ENCODE measurements at places on chromosomes 12 and 14.

- DNase-seq: no peak
Observed at GRCh38 chr14:73428353-73428824, 30.0 kb downstream of the NUMB start.

DNA sequence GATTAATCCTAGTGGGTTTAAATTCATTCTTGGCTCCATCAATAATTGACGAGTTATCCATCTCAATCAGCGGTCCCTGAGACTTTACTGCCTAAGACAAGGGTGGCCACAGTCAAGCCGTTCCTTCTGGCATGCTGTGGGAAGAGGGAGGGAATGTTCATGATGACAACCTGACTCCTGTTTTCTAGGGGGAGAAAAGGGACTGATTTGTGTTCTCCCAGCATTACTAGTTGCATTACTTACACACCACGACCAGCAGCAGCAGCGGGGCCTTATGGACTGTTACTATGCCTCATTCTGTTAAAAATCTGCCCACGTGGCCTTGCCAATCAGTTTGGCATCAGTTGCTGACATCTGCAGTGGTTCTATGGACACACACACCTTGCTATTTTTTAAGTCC lies 29.9 kb downstream of the PLEKHG7 start:
- DNase-seq: no peak

DNA sequence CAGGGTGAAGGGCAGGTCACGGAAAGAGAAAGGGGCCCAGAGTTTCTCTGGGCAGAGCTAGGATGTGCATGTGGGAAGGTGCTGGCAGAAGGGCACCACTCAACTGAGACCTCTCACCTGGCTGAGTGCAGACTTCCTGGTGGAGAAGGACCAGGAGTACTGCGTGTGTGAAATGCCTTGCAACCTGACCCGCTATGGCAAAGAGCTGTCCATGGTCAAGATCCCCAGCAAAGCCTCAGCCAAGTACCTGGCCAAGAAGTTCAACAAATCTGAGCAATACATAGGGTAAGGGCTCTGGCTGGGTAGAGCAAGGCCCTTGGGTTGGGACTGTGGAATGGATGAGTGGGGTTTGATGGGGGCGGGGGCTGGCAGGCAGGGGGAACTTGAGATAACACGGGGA lies 5.4 kb upstream of the SMARCD1 start:
- no peak for DNase-seq

DNA sequence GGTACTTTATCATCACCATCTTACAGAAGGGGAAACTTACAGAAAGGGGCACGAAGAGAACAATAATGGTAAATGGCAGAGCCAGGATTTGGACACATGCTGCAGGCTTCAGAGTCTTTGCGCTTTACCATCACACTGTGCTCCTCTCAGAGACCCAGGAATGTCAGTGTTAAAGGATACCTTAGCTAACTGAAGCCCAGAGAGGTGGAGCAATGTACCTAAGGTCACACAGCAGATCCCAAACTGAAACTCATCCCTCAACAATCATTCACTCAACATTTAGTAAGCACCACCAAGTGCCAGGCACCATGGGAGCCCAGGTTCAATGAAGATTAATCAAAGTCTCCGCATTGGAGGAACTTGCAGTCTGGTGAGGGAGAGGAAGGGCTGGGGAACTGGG lies 8.0 kb upstream of the KRT78 start:
- DNase-seq: no peak

DNA sequence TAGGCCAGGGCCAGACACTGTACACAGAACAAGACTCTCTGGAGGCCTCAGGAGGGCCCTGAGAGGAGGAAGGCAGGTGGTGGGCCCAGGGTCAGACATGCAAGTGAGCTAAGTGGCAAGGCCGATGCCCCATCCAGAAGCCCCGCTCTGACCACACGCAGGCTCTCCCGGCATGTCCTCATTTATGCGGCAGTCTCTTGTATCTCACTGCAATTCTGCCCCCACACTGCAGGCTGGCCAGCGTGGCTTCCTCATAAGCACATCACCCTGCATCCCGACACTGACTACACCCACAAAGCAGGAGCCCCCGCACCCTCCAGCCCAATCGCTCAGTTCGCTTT lies 17.5 kb downstream of the SSH1 start:
- no peak for DNase-seq

- DNase-seq: no peak
Observed at GRCh38 chr12:105590571-105590970, 260.1 kb downstream of the C12orf75 start.

GRCh38 chr12:76544601-76545261 lies 14.8 kb downstream of the OSBPL8 start:
- no peak for DNase-seq

DNA sequence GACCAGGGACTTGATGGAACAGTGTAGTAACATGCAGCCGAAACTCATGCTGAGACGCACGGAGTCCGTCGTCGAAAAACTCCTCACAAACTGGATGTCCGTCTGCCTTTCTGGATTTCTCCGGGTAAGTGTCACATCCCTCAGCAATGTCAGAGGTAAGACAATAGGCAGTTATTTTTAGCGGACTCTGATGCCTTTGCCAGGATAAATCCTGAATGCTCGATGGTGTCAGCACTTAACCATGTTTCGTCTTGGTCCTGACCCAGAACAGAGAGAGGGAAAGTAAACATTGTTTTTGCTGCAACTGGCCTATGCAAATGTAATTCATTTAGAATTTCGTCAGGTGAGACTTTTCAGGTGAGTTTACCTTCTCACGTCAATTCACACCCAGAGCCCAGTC lies 112.3 kb downstream of the PLXNC1 start:
- no peak for DNase-seq

- DNase-seq: no peak
Observed at GRCh38 chr12:122116707-122117535, 38.4 kb downstream of the MLXIP start.

- no peak for DNase-seq
Observed at GRCh38 chr14:105986894-105987284, 460.5 kb downstream of the TMEM121 start.

DNA sequence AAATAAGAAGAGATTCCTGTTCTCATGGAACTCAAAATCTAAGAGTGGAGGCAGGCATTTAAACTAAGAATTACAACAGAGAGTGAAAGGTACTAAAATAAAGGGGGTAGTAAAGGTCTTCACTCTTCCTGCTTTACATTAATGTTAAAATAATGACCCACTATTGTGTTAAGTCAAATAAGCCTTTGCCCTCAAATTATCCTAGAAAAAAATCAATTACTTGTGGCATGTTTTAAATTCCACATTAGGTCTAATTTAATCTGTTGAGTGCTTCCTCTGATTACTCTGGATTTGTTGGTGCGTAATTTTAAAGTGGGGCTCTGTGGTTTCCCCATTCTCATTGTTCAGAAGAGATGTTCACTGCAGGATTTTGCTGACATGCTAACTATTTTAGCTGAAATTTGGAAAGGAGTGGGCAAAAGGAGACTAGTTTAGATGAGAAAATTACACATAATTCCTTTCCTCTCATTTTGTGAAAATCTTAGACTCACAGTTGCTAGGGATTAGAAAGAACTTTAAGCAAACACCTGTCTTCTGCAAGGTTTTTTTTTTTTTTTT lies 35.5 kb downstream of the BTG1 start:
- DNase-seq: no peak

DNA sequence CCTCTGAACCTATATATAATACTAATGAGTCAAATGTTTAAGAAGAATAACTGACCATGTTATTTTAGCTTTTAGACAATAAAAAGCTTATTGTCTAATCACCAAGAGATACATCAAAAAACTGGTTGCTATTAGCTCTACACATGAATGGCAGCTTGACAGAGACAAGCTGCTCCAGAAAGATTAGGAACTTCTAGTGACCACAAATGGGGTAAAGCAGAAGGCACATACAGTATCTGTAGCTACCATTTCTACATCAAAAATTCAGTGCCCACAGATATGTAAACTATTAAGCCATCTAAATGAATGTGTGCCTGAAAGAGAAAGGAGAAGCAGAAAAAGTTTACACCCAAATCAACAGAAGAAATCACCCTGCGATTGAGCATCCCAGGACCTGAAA lies 2.4 kb downstream of the AREL1 start:
- DNase-seq: no peak

- no peak for DNase-seq
Observed at GRCh38 chr14:61153431-61153830, 127.7 kb downstream of the TMEM30B start.

DNA sequence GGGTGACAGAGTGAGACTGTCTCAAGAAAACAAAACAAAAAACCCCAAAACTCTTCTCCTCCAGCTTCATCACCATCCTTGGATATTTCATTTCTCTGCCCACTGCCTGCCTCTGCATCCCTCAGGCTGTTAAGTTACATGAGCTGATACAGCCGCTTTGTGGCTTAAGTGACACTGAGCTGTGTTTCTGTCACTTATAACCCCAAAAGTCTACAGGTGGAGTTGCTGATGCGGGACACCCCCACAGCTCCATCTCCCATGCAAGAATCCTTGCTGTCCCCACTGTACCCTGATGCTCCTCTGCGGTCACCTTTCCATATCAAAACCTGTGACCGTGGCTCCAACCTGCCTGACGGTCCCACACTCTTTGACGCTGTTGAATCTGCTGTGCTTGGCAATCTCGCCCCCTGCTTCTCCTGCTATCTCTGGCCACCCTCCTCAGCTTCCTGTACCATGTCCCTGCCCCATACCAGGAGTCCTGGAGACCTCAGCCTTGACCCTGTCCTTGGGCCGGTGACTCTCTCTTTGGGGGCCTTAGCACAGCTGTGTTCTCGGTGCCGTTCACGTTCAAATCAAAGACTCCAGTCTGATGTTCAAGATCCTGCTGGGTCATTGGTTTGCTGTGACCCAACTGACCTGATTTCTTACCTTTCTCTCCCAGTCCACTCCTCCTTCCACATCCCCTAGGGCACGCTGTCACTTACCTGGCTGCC lies 20.3 kb downstream of the HVCN1 start:
- DNase-seq: no peak

- DNase-seq: no peak
Observed at GRCh38 chr12:42689699-42690098, 100.2 kb upstream of the PRICKLE1 start.

- DNase-seq: peak; percentile 89
Observed at GRCh38 chr12:52873832-52874572, 25.2 kb upstream of the KRT78 start.

- no peak for DNase-seq
Observed at GRCh38 chr14:61111731-61112130, 130.7 kb downstream of the SLC38A6 start.

- DNase-seq: peak; percentile 73
Observed at GRCh38 chr12:7108796-7109571, at the start of gene C1RL. Gene C1RL, minus strand, starts transcription at chr12:7109214. Its CDS starts 34 bp downstream, at chr12:7109180.

GRCh38 chr12:27553941-27554340 lies 29.9 kb downstream of the PPFIBP1 start:
- DNase-seq: no peak

DNA sequence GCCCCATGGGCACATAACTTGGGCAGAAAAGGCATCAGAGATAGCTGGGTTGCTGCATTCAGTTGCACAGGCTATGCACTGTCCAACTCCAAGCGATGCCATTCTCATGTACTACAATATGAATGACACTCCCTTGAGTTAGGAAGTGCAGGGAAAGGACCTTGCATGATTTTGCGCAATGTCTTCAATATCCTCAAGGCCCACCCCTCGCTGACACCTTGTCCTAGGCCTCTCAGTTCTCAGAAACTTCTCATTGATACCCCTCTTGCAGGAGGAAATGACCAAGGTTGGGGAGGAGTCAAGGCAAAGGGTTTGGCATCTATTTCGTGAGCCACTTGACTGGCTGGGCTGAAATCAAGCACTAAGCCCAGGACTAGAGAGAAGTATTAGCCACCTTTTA lies 70.4 kb downstream of the ARL6IP4 start:
- no peak for DNase-seq

GRCh38 chr12:47981496-47982260 lies 18.3 kb downstream of the TMEM106C start:
- DNase-seq: no peak

DNA sequence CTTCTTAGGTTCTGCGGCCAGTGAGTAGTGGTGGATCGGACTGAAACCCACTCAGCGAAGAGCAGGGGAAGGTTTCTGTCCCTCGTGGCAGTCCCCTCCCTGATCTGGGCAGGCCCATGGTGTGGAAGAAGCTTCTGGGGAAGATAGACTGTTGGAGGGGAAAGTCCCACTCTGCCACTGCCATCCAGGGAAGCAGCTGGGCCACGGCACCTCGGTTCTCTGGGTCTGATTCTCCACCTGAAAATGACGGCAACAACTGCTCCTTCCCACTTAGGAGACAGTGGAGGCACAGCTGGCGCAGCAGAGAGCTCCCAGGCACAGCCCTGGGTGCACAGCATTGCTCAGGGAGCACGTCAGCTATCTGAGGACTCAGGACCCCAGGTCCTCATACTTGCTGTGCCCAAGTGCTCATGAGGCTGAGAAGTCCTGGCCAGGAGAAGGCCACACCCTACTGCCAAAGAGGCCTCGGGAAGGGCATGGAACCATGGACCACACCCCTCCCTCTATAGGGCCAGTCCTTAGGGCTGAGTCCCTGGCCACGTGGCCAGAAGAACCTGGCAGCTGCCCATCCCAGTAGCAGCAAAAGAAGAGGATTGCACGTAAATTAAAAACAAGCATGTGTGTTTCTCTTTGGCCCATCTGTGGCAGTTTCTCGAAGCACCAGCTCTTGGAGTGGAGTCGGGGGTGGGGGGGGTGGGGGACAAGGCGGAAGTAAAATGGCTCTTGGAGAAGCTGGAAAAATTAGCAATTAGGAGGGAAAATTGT lies 85.3 kb upstream of the BCL11B start:
- no peak for DNase-seq

DNA sequence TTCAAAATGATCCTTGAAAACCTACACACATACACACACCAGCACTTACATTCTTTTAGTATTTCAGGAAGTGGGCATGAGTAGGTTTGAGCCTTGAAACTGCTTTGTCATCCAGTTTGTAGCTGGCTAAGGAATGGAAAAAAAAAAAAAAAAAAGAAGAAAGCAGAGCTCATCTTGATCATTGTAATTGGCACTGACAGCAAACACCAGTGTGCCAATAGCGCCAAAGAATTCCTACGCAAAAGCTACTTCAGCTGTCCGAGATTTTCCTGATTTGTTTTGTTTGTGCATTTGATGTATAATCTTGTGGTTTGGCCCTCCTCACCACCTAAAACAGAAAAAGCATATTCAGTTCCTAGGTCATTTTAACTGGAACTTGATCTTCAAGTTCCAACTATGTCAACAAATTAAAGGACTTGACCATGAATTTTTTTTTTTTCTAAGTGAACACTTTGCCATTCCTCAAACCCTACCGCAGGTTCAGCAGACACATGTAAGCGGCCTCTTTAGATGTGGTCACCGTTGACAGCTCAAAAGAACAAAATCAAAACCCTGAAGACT lies 57.3 kb downstream of the FLRT2 start:
- no peak for DNase-seq

DNA sequence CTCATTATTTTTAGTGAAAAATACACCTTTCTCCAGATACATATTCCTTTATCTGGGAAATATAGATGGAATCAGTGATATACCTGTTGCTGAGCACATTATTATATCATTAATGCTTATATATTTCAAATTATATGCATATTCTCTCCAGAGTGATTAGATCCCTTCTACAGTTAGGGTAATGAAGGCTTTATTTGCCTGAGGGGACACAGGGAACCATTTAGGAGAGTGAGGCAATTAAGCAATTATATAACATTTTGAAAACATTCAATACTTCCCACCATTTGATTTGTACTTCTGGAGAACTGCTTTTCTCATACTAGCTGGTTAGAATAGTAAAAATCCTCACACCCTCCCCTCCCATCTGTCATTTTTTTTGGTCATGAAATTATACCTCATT lies 212.8 kb upstream of the NOVA1 start:
- no peak for DNase-seq

- DNase-seq: no peak
Observed at GRCh38 chr12:116144384-116144783, 133.1 kb downstream of the MED13L start.
